ENCODE measurements at places on chromosomes 13 and 19.

DNA sequence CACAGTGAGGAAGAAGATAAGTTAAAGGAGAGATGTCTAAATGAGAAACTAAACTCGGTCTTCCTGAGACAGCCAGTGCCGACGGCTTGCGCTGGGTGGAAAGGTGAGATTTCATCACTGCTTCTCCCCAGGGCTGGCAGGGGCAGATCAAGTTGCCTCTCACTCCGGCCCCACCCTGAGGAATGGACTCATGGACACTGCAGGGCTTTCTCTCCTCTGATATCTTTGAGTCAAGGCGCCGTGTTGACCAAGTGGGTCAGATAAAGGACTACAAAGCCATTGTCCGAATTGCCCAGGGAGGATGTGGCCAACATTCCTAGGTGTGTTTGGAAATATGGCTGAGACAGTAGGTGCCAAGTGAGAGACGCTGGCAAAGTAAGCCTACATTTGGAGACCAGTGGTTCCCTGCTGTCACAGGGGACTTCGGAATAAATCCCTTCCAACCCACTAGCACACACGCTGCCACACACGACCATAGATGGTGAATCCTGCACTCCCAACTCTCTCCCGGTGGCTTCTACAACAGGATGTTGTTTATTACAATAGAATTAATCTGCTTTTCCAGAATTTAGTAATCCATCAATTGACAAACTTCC lies 156.5 kb upstream of the TSC22D1 start:
- no peak for DNase-seq

DNA sequence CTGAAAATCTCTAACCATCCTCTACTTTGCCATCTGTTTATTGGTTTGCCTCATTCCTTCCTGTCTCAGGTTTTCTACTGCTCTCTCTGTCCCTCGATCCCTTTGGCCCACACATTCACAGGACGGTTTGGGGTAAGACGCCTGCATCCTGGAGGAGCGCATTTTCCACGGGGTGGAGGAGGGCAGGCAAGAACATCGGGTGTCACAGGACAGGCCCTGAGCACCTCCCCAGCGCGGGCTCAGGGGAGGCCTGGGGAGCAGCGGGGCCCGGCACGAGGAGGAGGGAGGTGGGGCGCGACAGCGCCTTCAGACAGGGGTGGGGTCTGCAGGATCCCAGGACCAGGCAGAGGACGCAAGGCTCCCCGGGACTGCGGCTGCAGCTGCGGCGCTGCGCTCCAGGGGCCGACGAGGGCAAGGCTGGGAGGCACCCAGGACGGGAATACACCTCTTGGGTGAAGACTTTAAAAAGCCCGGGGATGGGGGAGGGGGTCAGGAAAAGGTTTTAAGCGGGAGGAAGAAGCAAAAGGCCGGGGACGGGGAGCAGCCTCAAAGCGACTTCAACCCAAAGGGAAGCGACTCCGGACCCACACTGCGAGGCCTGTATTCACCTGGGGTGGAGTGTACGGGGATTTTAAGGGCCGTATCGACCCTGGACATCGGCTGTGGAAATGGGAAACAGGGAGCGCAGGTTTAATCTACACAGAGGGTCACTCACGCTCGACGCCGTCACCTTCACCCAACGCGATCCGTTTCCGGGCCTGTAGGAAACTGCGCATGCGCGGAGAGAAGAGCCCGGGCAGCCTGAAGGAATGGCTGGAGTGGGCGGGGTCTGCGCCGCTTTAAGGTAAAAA lies at the start of gene ZNF415:
Gene ZNF415 (minus strand): TSS at position 770 of the 851 bp plus-strand sequence. CDS start 10,234 bp downstream, outside the sequence.
- no peak for DNase-seq

DNA sequence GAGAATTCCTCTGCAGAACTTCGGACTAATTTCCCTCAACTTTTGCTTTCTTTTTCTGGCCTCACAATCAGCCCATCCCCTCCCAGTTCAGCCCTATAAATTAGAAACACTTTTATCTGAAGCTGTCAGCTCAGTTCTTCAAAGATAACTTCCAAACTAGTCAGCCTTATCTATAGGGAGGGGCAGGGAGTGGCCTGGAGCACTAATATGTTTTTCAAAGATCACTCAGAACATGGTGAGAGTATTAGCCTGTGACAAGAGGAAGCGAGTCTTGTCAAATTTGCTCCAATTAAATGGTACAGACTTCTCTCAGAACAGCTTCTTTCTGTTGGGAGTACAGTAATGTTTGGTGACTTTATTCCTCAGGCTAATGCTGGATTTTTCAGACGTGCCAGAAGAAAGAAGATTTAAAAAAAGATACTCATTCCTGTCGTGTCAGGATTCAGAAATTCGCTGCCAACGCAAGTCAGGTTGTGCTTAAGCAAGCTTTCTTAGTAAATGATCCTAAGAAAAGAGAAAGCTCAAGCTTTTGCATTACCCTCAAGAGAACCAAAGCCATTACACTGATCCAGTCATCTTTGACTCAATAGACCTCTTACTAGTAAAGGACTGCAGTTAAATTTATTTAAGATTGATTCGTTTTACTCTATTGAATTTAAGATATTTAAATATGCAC lies 1033.6 kb downstream of the SLITRK5 start:
- no peak for DNase-seq

DNA sequence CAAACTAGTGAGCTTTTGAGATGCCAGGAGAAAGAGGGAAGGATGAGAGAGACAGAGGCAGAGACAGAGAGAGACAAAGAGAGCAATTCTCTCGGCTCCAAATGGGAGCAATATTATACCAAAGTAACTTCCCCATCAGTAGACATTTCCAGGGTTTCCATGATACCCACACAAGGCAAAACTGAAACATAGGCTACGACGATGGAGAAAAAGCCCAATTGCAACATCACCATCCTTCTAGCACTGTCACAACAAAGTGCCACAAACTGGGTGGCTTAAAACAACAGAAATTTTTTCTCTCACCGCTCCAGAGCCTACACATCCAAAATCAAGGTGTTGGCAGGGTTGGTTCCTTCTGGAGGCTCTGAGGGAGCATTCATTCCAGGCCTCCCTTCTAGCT lies 81.4 kb downstream of the KCTD12 start:
- DNase-seq: no peak

DNA sequence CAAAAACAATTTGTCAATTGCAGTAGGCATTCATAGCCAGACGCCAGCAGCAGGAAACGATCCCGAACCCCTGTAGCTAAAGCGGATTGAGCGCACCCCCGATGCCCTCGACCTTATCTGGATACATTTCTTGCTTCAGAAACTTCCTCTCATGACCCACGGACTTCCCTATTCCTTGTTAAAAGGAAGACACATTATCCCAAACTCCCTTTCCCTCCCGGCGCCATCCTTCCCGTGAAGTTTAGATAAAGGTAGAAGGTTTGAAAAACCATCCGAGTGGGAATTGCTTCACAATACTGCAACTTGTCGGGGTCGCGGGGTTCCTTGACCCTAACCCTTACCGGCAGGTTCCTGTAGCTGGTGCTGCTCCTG lies 977 bp downstream of the PCDH20 start:
- DNase-seq: no peak

- no peak for DNase-seq
Measured at GRCh38 chr19:42325896-42326771, 699 bp downstream of the MEGF8 start.

DNA sequence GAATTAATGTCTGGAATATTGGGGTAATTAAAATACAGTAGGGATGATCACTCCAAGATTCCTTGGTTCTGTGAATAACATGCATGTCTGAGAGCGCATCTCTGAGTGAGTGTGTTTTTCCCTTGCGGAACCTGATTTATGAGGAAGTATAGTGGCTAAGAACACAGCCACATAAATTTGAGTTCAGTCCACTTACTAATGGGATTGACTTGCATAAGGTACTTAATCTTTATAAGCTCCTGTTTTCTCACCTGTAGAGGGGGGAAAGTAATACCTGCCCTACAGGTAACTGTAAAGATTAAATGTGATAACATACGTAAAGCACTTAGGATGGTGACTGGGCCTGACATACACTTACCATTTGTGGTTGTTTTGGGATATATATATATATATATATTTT lies 60.8 kb downstream of the KLF5 start:
- no peak for DNase-seq

GRCh38 chr13:72643311-72643989 lies 84.0 kb downstream of the MZT1 start:
- peak; percentile 45 for DNase-seq

- DNase-seq: no peak
Measured at GRCh38 chr13:46396341-46396740, 9.3 kb upstream of the RUBCNL start.

GRCh38 chr19:988510-988909 lies 4.4 kb downstream of the WDR18 start:
- DNase-seq: no peak

GRCh38 chr13:105333416-105333815 lies 1202.0 kb downstream of the EFNB2 start:
- no peak for DNase-seq

DNA sequence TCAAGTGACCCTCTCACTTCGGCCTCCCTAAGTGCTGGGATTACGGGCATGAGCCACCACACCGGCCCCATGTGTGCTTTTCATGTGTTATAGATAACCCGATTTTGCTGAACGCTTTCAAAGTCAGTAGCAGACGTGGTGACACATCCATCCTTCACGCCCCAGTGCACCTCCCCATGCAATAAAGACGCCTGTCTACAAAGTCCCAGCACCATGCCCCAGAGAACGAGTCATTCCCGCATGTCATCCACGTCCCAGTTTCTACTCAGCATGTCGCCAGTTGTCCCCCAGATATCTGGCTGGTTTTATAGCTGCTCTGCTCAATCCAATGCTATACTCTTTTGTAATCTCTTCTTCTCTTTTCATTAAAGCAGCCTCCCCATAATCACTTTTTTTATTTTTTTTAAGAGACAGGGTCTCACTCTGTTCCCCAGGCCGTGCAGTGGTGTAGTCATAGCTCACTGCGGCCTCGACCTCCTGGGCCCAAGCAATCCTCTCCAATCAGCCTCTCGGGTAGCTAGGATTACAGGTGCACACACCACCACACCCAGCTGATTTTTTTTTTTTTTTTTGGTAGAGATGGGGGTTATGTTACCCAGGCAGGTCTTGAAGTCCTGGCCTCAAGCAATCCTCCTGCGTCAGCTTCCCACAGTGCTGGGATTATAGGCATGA lies 42.5 kb downstream of the DNM2 start:
- DNase-seq: peak; percentile 37

All from activated CD4-positive, alpha-beta T cell treated with anti-CD3 and anti-CD28 coated beads, Interleukin-2, amount 50 U/mL, for 16 hours (primary cell).